T follicular helper cell (primary cell): ENCODE measurements at places on chromosomes 13 and 19.

DNA sequence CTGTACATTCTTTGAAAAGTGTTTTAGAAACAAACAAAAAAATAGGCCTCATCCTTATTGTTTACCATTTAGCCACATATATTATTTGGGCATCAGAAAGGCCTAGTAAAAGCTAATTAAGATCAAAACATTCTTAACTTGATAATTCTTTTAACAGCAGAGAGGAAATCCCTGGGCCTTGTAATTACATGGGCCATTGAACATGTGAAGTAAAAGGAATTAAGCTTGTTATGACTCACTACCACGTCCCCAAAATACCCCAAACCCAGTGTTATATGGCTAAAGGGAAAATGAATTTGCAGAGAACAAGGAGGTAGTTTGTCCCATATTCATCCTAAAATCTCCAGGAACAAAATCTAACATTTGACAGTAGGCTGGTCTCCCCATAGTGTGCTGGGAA lies 439.8 kb downstream of the ITGBL1 start:
- no peak for DNase-seq

GRCh38 chr13:77034881-77035280 lies 7.9 kb upstream of the FBXL3 start:
- DNase-seq, result no peak

DNA sequence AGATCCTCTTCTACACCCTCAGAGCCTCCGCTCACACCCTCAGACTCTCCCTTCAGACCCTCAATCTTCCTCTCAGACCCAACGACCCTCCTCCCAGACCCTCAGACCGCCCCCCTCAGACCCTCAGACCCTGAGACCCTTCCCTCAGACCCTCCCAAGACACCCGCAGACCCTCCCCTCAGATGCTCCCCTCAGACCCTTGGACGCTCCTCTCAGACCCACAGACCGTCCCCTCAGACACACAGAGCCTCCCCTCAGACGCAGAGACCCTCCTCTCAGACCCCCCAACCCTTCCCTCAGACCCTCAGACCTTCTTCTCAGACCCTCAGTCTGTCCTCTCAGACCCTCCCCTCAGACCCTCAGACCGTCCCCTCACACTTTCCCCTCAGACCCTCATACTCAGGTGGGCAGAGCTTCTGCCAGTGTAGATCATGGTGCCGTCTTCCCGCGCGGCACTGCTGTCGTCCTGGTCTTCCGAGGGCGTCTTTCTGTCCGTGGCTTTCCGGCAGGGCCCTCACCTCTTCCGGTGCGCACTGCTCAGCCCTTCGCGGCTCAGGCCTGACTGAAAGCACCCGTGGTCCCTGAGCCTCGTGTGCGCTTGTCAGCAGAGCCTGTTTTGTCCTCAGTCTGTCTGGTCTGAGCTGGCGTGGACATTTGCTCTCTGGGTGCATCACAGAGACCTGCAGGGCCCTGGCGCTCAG lies 18.9 kb upstream of the TFDP1 start:
- no peak for DNase-seq

DNA sequence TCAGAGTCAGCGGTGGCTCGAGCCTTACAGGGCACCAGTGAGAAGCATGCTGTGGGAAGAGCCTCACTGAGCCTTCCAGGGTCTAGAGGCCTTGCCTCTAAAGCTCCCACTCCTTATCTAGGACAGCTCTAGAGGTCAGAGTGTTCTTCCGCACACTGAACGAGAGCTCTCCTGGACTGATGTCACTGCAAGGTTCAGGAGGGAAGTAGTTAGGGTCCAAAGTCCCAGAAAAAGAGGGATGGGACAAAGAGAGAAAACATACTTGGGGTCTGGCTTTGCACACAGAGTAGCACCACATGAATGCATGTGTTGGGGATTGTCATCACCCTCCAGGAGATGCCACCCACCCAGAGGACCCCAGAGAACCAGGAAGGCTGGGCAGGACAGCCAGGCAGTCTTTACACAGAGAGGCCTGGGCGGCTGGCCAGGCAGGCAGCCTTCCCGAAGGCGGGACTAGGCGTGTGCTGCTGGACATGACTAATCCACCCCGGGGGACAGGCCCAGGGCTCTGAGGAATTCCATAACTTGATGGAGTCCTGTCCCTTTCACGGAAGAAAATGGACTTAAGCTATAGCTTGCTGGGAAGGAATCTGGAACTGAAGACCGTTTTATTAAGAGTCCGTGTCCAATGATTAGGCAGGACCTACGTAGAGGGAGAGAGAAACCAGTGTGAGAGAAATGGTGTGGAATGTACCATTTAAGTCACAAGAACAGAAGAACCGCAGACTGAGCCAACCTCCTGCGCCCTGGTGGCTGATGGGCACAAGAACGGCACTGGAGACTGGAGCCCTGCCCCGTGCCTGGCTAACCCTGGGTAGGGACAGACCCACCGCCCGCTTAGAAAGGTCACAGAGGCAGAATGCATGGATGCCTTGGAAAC lies 16.6 kb upstream of the EPHX3 start:
- DNase-seq, result no peak
